Central memory CD4-positive, alpha-beta T cell (primary cell): ENCODE measurements at places on chromosomes 2 and 18.

GRCh38 chr2:239399921-239400595, 762 bp downstream of the HDAC4 start:
- peak; percentile 14 for DNase-seq

DNA sequence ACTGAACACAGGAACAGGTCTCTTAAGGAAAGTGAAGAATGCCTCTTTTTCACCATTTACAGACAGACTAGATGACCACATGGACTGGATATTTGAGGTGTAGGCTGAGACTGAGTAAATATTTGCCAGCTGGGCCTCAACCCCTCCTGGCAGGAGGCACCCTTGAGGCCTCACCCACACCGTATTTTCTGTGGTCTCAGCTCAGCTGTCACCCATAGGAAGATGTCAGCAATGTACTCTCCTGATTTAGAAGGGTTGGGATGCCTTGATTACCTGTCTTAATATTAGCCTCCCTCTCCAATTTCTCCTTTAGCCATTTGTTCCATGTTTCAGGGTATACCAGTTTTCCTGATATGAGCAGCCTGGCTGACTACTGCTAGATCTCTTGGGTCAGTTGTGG, 20.3 kb downstream of the ADCYAP1 start:
- DNase-seq: no peak

GRCh38 chr2:81334046-81334445, 1029.5 kb upstream of the LRRTM1 start:
- no peak for DNase-seq

DNA sequence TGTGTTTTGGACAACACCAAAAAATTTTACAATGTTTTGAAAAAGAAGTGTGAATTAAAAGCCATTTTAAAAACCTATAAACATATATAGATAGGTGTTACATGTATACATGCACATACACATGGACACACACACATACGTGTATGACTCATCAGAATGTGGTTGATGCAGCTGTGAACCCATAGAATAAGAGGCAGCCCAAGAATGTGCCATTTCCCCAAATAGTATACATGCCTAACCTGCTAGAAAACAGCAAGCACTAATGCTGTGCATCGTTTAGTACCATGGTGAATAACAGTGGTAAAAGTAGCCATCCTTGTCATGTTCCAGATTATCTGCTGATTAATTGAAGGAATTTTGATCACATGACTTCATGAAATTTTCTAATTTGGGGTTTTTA, 149.0 kb downstream of the DSEL start:
- no peak for DNase-seq

DNA sequence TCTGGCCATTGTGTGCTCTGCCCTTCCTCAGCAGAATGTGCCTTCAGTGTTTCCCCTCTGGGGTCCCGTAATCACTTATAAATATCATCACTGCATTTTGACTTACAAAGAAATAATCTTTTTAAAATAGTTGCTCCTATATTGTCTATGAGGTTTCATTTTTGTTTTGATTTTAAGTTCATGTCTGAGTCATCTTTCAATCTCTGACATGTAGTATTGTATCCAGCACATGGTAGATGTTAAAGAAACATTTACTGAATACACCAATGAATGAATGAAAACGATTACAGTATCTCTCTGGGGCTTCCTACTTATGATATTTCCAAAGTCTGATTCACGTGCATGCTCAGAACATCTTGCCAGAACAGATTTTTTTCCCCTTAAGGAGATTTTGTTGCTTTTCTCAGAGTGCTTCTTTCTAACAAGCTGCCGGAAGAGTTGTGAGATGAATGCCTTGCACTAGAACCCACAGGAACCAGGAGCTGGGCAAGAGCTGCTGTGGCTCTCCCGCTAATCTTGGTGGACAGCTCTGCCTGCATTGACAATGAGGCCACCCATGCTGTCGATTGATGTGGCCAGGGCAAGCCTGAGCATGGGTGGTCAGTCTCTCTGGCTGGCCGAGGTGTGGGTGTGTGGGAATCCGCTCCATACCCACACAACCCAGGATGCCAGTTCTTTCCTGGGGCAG, 199.4 kb downstream of the CYRIA start:
- no peak for DNase-seq

DNA sequence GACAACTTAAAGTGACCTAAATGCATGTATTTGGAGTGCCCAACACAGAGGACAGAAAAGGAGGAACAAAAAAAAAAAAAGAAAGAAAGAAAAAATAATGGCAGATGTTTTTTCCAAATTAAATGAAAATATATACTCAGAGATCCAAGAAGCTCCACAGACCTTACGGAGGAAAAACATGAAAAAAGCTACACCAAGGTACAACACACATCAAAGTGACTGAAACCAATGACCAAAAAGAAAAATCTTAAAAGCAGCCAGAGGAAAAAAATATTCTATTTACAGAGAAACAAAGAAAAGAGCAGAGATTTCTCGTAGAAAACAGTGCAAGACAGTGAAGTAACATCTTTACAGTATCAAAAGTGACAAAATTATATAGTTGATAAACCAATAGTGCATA, 5.1 kb downstream of the FANCL start:
- DNase-seq: no peak

DNA sequence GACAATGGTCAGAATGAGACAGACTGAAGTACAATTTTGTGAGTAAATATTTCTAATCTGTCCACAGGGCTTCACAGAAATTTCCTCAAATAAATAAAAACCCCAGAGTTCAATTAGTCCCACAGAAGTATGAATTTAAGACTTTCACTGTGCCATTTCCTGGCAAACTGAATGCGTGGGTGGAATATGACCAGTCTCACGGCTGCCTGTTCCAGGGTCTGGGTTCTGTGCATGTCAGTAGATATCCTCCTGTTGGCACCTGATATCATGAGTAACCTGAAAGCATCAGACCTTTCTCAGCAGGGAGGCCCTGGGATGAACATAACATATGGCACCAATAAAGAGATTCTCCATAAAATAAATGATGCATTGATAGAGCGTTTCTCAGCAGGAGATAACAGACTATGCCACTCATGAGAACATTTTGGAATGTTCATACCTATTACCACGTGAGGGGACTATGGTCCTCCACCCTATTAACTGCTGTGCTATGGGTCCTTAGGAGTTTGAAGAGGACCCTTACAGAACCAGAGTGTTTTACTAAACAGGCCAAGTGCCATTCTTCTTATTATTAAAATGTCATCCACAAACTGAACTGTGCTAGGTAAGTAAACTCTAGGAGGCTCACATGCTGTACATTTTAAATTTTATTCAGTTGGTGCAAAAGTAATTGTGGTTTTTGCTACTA, 10.6 kb upstream of the MALL start:
- DNase-seq: no peak

DNA sequence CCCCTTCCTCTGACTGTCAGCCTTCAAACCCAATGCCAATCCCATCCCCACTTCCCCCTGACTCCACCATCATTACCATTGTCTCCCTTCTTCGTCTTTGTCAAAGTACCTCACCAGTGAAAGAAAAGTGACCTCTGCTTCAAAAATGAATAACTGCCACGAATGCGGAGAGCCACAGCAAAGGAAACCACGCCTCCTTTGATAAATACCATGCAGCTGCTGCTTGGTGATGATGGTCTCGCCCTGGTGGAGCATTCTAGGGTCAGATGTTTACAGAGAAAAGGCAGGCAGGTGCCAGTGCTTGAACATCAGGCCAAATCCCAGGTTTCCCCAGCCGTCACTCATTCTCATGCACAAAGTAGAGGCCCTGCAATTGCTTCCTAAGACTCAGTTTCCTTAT, 162.2 kb downstream of the BCL11A start:
- no peak for DNase-seq

- no peak for DNase-seq
Observed at GRCh38 chr2:115292742-115293141, 850.3 kb downstream of the DPP10 start.

- no peak for DNase-seq
Observed at GRCh38 chr2:33607905-33608304, 8.8 kb upstream of the FAM98A start.

- no peak for DNase-seq
Observed at GRCh38 chr18:33593261-33593660, 15.2 kb downstream of the ASXL3 start.

GRCh38 chr2:110866045-110866444, 133.7 kb downstream of the ACOXL start:
- no peak for DNase-seq
